Stimulated activated CD4-positive, alpha-beta T cell treated with anti-CD3 and anti-CD28 coated beads, Interleukin-1b, Interleukin-23, amount 100 ng/mL, for 1 hour (primary cell): ENCODE measurements at places on chromosomes 5 and 9.

DNA sequence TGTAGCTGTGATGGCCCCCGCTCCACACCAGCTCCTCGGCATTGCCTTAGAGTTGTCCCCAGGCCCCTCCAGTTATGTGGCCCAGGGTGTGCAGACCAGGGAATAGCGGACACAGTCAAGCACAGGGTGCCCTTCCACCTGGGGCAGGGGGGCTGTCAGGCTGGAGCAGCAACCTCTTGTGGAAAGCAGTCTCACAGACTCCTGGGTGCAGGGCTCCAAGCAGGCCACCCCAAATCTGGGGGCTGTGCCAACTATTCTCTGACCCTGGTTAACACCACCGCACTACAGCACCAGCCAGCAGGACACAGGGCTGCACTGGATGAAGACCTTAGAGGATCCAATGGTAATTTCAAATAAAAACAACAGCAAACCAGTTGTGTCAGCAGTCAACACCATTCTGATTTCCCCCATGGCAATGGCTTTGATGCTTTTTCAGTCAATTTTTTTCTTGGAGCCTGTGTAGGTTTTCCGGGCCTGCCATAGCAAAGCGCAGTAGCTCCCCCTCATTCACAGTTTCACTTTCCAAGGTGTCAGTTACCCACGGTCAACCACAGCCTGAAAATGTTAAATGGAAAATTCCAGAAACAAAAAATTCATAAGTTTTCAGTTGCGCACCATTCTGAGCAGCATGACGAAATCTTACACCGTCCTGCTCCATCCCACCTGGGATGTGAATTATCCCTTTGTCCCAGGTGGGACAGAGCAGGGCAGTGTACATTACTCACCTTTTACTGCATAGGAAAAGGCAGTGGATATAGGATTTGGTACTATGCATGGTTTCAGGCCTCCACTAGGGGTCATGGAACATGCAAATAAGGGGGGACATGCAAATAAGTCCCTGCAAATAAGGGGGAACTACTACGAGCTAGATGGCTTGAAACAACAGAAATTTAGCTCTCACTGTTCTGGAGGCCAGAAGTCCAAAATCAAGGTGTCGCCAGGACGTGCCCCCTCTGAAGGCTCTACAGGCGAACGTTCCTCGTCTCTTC lies 49.0 kb downstream of the C5orf15 start:
- DNase-seq, result no peak

- DNase-seq, result no peak
Observed at GRCh38 chr5:87302061-87302460, 34.4 kb downstream of the RASA1 start.

GRCh38 chr5:96869372-96869641 lies 7.0 kb upstream of the ERAP2 start:
- DNase-seq, result no peak

DNA sequence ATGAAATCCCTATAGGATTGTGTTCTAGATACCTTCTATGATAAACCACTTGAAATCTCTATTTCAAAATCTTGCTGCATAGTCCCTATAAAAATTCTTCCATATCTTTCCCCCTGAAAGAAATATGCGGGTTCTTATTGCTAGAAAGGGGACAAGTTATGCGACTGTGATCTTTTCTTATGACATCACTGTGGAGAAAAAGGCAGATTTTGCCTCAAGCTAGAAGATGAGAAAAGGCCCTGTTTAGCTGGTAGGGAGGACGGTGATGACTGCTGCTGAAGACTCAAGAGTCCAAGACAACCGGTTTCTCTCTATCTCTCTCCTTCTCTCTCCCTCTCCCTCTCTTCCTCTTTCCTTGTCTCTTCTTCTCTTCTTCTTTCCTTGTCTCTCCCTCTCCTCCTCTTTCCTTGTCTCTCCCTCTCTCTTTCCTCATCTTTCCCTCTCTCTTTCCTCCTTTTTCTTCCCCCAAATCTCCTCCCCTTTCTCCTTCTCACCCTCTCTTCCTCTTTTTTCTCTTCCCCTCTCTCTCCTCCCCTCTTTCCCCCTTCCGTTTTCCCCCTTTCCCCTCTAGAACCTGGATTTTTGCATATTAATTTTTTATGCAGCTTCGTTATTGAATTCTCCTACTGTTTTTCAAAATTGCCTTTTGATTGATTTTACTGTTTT lies 5.3 kb downstream of the OR2S2 start:
- DNase-seq, result no peak
